Fibroblast of skin of scalp (primary cell): ENCODE measurements at places on chromosomes 2 and 18.

- DNase-seq: peak; percentile 29
Measured at GRCh38 chr2:142989273-142990204, 112.1 kb downstream of the KYNU start.

- DNase-seq: peak; percentile 11
Measured at GRCh38 chr2:196535742-196536141, 103.8 kb upstream of the CCDC150 start.

GRCh38 chr2:217660423-217660822 lies 342.4 kb downstream of the TNS1 start:
- peak; percentile 37 for DNase-seq

DNA sequence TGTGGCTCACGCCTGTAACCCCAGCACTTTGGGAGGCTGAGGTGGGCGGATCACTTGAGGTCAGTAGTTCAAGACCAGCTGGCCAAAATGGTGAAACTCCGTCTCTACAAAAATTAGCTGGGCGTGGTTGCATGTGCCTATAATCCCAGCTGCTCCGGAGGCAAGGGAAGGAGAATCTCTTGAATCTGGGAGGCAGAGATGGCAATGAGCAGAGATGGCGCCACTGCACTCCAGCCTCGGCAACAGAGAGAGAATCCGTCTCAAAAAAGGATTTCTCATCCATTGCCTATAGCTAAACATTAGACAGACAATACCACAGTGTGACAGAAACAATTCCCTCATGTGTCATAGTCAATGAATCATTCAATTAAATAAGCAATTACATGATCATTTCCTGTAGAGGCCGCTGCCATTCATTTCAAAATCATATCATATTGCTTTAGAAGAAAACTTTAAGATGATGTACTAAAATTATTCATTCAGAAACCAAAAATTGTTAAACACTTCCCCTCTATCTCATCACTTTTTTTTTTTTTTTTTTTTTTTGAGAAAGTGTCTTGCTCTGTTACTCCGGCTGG lies 69.5 kb upstream of the TGIF1 start:
- DNase-seq: peak; percentile 48
